Right kidney (tissue), 9 donors: ENCODE measurements at places on chromosomes 1 and 21.

GRCh38 chr1:78836726-78837125, 169.8 kb downstream of the ADGRL4 start:
- no peak for DNase-seq

- no peak for DNase-seq
Measured at GRCh38 chr1:78913950-78914349, 92.6 kb downstream of the ADGRL4 start.

DNA sequence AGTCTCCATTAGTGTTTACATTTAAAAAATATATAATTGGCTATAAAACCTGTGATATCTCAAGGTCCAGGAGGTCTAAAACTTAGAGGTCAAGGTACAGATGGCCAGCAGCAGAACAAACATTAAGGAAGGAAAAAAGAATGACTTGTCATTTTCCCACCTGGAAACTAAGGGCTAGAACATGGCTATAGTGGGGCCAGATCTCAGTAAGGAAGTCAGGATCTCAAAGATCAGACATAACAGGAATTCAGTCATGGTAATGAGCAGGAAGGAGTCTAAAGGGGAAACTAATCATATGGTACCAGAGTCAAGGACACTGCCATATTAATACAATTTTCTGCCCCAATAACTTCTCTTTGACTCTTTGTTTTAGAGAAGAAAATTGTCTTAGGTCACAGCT, 1018.8 kb downstream of the PLA2G4A start:
- DNase-seq: no peak

DNA sequence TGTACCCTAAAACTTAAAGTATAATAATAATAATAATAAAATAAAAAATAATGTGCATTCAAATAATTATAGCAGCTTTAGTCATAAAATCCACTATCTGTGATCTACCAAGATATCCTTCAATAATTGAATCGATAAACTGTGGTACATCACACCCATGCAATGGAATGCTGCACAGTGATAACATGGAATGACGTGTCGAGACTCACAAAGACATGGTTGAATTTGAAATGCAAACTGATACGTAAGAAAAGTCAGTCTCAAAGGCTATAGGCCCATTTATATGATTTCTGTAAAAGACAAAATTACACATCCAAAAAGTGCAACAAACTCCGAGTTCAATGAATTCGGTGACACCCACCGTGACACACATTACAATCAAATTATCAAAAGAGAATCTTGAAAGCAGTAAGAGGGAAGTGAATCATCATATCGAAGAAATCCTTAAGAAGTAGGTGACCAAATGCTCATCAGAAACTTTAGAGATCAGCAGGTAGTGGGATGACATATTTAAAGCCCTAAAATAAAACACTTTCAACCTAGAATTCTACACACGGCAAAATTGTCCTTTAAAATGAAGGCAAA, 5.2 kb upstream of the SPRR2E start:
- no peak for DNase-seq

DNA sequence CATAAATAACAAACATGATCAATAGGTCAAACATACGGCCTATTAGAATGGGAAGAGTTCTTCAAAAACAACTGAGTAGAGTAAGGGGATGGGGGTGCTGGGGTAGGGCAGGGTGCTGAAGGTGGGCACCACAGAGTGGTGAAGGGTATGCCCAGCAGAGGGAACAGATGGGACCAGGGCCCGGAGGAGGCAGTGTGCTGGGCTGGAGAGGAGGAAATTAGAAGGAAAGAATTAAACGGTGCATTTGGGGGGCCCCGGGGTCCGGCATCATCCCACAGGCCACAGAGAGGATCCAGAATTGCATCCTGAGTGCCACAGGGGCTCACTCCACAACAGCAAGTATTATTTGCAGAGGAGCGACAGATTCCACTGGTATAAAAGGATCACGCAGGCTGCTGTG, 94.5 kb downstream of the GLIS1 start:
- DNase-seq: no peak

GRCh38 chr1:23446661-23447310, 22.2 kb upstream of the TCEA3 start:
- no peak for DNase-seq

- DNase-seq: no peak
Measured at GRCh38 chr1:112358061-112358770, 37.8 kb upstream of the CTTNBP2NL start.

- DNase-seq: peak; percentile 25
Measured at GRCh38 chr1:25615563-25616094, 962 bp upstream of the MAN1C1 start.

- DNase-seq: no peak
Measured at GRCh38 chr1:86226204-86226603, 69.6 kb upstream of the COL24A1 start.

DNA sequence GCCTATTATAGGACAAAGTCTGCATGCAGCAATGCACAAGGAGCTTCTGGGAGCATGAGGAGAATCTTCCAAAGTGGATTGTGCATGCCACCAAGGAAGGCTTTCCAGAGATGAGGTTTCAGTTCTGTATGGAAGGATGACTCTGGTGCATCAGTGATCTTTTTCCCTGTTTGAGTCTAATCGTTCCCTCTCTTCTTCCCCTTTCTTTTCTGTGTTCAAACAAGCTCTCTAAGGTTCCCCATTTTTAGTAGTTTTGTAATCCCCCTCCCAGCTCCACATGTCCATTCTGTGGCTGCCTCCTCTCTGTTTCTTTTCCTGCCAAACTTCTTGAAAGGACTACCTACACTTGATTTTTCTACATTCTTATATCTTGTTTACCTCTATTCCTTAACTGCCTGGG, 43.3 kb upstream of the USP25 start:
- DNase-seq: no peak

DNA sequence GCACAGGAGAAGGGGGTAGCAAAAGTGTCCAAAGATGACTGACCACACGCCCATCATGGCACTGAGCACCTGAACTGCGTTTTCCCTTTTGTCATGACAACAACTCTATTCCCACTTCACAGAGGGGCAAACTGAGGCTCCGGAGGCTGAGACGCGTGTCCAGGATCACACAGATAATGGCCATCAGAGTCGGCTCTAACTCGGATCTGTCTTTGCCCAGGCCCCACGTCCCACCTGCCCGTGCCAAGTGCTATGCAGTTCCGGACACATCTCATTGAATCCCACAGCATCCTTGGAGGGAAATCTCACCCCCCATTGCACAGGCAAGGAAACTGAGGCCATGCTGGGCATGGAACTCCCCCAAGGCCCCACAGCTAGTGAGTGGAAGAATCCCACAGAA, 62.1 kb downstream of the MATN1 start:
- DNase-seq: no peak

DNA sequence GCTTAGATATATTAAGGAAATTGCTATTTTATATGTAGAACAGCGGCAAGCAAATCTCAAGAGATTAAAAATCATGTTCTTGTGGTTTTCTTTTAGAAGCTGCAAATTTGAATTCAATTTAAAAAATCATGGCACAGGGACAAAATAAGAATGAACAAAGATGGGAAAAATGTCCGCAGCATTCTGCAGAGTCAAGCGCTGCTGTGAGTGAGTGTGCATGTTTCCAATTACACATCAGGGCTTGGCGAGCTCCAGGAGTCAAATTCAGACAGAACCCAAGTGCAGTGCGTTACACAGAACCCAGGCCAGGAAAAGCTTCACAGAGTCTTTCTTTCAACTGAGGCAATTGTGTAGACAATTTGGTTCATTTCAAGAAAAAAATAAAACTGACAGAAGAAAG, 33.3 kb upstream of the ERG start:
- no peak for DNase-seq
